ENCODE measurements at places on chromosomes 6 and 20. TPM values are rescaled to one million over a fixed set of nuclear protein-coding genes. Genes with fewer than 3 reads are reported as not detected.

- DNase-seq, result no peak
Measured at GRCh38 chr6:55897346-55897745, 22.0 kb upstream of the BMP5 start.

DNA sequence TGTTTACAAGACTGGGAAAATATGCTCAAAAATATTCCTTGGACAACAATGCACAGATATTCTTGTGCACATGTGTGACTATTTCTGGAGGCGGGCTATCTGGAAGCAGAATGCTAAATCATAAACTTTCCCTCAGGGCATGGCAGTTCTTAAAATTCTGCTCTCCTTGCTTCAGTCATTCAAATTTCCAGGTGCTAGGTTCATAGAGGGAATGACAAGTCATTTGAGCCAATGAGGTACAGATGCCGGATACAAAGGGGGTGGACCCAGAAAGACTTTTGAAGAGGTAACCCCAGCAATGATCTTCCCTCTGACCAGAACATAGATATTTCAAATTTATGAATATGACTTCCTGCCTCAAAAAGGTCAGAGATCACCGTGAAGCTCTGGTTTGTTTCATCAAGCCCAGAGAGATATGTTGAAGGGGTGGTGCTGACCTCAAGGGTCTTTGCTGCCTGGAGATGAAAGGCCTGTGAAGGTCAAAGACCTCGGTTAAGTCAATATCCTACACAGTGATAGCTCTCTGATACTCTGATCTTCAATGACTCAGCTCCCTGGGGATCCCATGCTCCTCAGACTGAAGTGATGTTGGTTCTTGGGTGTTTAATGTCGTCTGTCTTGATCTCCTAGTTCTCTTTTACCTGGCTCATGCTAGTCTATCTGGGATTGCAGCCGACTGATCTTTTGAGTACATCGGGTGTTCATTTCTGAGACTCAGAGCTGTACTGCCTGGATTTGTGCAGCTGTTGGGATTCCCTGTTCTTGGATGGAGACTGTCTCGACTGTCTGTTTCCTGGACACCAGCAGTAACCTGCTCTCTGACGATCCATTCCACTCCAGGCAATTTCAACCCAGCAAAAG is 47.5 kb upstream of the TSHZ2 start:
- no peak for DNase-seq

GRCh38 chr6:98037571-98037970 is 754.6 kb upstream of the MMS22L start:
- DNase-seq, result no peak

DNA sequence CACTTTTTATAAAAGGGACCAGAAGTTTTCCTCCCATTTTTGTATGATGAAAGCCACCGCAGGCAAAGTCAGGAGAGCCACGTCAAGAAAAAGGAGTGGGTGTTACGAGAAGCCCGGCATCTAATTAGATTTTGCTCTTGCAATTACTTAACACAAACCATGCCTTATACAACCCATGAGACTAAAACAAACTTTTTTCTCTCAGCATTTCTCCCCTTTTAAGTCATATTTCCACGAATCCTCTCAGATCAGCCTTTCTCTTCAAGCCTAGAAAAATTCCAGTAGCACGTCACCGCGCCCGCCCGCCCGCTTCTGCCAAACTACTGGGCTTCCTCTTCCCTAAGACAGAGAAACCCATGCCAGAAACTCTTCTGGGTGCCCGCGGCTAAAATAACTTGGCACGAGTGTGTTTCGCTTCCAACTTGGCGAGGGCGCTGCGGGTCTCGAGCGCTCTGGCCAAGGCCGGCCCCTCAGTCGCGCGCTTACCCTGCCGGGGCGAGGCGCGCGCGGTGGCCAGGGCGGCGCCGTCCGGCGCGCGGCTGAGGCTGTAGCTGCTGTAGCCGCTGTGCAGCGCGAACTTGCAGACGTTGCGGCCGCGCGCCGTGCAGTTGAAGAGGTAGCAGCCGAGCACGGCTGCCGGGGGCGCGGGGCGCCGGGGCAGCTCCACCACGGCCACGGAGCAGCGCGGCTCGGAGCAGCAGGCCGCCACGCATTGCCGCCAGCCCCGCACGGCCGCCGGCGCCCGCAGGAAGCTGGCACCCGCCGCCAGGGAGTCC is 1.0 kb downstream of the LRP11 start:
- DNase-seq, result peak; percentile 79

DNA sequence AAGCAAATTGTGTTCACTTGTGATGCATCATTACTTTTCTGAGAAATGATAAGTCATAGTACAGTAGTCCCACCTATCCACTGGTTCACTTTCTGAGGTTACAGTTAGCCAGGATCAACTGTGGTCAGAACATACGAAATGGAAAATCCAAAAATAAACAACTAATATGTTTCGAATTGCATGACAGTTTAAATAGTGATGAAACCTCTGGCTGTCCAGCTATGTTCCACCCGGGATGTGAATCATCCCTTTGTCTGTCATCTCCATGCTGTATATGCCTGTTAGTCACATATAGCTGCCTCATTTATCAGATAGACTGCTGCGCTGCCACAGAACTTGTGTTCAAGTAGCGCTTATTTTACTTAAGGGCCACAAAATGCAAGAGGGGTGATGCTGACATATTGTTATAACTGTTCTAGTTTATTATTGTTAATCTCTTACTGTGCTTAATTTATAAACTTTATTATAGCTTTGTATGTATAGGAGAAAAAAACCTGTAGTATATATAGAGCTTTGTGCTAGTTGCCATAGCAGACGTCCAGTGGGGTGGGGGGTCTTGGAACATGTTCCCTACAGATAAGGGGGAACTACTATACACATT is 29.2 kb downstream of the AFDN start:
- peak; percentile 89 for DNase-seq

GRCh38 chr20:55513954-55514353 is 491.4 kb downstream of the CBLN4 start:
- no peak for DNase-seq

COL9A1 gene
- total RNA-seq, result not detected

CYP39A1 gene
- 0.60 TPM for total RNA-seq
